Stimulated activated CD8-positive, alpha-beta memory T cell treated with anti-CD3 and anti-CD28 coated beads, Interleukin-2, amount 100 ng/mL, for 1 hour (primary cell): ENCODE measurements at places on chromosomes 5 and 9.

- DNase-seq = no peak
Observed at GRCh38 chr9:98010445-98010844, 27.3 kb downstream of the ANP32B start.

DNA sequence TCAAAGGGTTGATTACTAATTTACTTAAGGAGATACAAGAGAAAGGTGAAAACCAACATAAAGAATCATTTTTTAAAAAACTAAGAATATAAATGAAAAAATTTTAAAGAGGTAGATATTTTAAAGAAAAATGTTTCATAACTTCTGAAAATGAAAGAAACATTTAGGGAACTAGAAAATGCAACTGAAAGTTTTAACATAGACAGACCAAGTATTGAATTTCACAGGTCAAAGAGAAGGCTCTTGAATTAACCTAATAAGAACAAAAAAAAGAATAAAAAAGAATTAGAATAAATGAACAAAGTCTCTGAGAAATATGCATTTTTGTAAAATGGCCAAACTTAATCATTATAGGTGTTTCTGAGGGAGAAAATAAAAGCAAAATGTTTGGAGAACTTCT lies 16.1 kb upstream of the FAM174A start:
- DNase-seq = no peak

- no peak for DNase-seq
Observed at GRCh38 chr5:14678773-14679334, 14.3 kb downstream of the OTULIN start.

GRCh38 chr9:87016681-87017080 lies 69.4 kb upstream of the GAS1 start:
- DNase-seq = no peak

DNA sequence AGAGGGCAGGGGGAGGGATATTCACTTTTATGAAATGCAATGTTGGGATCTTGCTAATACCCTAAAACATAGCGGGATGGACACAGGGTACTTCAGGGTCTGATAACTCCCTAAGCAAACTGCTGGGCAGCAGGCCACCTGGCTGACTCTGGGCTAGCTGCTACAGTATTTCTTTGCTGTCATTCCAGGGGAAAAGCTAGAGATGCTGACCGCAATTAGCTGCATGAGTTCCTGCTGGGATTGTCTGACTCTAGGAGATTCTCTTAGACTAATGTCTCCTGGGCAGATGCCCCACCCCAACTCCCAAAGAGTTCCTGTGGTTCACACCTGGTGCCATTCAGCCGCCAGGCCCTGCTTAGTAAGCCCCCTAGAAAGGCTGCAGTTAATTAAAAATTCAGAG lies 69.9 kb downstream of the PSAT1 start:
- no peak for DNase-seq

- no peak for DNase-seq
Observed at GRCh38 chr9:21679432-21679831, 123.0 kb upstream of the MTAP start.

DNA sequence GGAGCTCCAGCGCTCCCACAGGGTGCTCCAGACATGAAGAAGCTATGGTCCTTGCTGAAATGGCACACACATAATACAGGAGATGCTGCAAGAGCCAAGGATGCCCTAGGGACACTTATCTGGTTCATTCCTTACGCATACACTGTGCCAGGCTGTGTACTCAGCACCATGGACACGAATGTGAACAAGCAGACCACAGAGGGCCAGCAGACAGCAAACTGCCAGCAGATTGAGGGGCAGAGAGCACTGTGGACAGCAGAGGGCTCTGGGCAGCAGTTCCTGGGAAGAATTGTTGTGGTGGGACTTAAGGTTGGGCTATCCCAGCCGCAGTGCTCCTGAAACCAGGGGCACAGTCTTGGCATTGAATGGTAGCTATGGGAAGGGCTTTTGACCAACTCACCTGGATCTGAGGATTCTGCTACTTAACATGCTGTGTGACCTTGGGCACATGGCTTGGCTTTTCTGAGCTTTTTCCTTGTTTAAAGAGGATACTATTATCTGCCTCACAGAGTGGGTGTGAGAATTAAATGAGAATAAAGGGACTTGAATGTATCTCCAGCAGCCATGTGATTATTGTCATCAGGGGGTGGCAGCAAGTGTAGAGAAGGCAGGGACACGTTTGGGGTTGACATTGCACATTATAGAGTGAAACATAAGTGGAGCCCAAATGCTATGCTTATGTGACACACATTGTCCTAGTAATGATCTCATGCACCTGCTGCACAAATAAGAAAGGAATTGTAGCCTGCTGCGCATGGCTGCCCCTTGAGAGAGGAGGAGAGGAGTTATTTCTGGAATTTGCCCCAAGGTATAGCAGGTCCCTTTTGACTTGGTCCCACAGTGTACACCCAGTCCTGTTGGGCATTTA lies 30.1 kb downstream of the PPARGC1B start:
- no peak for DNase-seq

- DNase-seq = no peak
Observed at GRCh38 chr9:115204904-115205453, 87.0 kb upstream of the TNC start.

GRCh38 chr9:86614871-86615849 lies 260.9 kb upstream of the TUT7 start:
- no peak for DNase-seq
